Stimulated activated CD4-positive, alpha-beta T cell treated with anti-CD3 and anti-CD28 coated beads, Interleukin-2, amount 100 ng/mL, for 48 hours (primary cell): ENCODE measurements at places on chromosomes 1 and 21.

DNA sequence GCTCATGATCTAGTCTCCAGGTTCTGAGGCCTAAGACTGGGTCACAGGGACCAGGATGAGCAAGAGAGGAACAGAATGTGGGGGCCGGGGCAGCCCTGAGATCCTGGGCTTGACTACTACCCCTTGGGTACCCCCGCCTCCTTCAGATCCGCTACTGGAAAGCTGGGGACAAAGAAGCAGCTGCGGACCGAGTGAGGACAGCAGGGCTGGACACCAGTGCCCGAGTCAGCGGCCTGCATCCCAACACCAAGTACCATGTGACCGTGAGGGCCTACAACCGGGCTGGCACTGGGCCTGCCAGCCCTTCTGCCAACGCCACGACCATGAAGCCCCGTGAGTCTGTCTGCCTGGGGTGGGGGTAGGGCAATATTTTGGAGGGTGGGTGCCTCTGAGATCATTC lies 12.5 kb downstream of the TMEM81 start:
- DNase-seq = no peak

- no peak for DNase-seq
Observed at GRCh38 chr1:19372602-19373001, 60.5 kb downstream of the SLC66A1 start.

DNA sequence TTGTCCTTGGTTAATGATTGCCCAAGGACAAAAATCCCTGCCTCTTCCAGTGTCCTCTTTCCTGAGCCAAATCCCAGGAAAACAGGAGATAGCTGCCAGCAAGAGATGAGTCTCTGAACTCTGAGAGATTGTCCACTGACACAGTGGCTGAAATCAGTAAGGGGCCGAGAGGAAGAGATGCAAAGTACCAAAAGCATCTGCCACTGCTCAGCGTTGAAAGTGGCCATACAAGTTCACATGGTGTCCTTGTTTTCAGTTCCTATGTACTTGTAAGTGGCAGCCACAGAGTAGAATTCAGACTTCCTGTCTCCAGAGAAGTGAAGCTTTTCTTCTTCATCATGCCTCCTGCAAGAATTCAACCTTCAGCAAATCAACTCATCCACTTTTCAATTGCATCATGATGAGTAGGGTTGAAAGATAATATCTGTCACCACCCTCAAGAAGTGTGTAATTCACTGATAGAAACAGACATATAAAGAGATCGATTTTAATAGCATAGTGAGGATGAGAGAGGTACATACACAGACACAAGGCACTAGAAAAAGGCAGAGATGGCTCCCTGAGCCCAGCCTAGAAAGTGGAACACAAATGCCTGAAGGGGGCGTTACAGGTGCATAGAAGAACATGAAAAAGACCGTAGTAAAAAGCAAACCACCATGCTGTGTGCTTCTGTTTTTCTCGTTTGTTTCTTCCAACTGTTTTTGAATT lies 185.8 kb downstream of the MRPL39 start:
- peak; percentile 39 for DNase-seq

DNA sequence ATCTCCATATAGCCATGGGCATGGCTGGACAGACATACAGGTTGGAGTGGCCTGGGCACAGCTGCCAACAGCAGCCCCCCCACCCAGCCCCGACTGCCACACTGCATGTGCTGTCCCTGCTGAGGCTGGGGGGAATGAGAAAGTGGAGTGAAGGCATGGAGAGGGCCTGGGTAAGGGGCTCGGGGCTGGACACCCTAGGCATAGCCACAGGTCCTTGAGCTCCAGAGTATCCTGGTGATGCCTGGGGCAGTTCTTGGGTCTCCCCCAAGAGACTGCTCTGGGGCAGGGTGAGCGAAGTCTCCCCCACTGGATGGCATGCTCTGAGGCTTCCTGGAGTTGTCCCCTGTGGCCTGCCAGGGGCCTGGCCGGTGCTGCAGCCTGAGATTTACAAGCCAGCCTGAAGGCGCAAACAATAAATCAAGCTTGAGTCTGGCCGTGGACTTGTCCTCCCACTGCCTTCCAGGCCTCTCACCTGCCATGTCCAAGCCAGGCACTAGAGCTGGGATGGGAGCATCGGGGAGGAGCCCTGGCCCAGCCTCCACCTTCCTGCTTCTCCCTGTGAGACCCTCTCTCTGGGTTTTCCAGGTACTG lies 53.6 kb downstream of the FOXO6 start:
- DNase-seq = no peak

DNA sequence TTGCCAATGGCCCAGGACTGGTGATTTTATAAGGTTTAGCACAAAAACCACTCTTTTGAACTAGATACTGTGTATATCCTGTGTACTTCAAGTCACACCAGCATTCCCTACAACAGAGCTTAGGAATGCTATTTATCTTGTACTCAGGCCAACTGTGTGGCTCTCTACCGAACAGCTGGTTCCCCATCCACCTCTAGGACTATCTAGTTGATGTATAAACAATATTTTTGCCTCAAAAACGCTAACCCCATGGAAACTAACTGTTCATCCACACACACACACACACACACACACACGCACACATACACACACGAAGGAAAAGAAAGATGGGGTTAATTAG lies 28.7 kb upstream of the SLC45A3 start:
- DNase-seq = no peak

GRCh38 chr1:26740952-26741351 lies 45.1 kb downstream of the ARID1A start:
- no peak for DNase-seq

GRCh38 chr1:243236604-243237252 lies 18.4 kb downstream of the CEP170 start:
- DNase-seq = no peak

GRCh38 chr1:177208920-177209319 lies 38.2 kb downstream of the BRINP2 start:
- DNase-seq = no peak

DNA sequence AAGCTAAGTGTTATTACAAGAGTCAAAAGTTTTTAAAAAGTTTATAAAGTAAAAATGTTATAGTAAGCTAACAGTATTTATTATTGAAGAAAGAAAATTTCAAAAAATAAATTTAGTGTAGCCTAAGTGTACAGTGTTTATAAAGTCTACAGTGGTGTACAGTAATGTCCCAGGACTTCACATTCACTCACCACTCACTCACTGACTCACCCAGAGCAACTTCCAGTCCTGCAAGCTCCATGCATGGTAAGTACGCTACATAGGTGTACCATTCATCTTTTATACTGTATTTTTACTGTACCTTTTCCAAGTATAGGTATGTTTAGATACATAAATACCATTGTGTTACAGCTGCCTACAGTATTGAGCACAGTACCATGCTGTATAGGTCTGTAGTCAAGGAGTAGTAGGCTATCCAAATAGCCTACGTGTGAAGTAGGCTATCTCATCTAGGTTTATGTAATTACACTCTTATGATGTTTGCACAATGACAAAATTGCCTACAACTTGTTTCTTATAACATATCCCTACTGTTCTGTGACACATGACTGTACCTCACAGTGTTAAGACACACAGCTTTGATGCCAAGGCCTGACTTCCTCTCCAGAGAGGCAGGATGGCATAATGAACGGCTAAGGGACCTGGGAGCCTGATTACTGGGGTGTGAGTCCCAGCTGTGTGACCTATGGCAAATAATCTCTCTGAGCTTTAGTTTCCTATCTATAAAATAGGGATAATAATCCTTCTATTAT lies 12.7 kb downstream of the DHCR24 start:
- DNase-seq = no peak

DNA sequence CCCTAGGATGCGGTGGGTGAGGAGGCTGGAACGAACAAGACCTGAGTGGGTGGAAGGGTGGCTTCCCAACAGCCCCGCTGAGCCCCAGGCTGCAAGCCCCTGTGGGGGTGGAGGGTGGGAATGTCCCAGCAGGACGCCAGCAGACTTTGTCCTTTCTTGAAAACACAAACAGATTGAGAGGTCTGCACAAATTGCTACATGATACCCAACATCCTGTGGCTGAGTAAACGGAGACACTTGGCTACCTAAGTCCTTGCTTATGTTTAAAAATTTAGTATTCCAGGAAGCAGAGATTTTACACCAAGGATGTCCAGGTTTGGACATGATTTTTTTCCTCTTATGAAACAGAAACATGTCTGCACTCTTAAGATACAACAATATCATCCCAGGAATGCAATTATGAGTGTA lies 11.8 kb upstream of the F3 start:
- no peak for DNase-seq

GRCh38 chr21:23725576-23725975 lies 1881.7 kb downstream of the MRPL39 start:
- no peak for DNase-seq

GRCh38 chr21:45088116-45088515 lies 13.7 kb downstream of the ADARB1 start:
- DNase-seq = no peak

DNA sequence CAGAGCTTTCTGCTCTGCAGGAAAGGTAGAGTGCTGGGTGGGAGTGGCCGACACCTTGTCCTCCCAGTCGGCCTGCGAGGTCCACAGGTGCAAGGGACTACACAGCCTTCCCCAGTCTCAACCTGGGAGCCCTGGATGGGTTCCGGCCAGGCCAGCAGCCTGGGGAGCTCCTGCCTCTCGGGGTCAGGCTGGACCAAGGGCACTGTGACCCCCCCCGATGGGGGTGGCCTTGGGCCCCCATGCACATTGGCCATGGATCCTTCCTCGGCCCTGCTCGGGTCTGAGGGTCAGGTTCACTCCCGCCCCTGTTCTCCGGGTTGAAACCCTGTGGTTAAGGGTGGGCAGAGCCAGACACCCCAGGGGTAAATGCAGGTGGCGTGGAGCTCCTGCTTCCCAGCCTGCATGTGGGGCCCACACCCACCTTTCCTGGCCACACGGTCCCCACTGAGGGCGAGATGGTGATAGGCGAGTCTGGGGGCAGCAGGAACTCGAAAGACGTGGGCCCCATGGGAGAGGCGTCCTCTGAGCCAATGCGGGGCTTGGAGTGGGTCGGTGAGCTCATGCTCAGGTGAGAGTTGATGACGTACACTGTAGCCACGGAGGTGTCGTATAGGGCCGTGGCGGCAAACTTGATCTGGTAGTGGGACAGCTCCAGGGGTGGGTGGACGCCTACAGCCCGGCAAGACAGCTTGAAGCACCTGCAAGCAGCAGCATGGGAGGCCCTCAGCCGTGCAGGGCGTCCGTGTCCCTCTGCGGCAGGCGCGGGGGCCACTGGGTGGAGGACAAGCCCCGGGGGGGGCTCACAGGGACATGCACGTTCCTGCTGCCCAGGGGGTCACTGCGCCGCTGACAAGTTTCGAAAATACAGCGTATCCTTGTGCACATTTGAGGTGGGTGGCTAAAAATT lies 10.8 kb upstream of the TMEM52 start:
- DNase-seq = no peak

DNA sequence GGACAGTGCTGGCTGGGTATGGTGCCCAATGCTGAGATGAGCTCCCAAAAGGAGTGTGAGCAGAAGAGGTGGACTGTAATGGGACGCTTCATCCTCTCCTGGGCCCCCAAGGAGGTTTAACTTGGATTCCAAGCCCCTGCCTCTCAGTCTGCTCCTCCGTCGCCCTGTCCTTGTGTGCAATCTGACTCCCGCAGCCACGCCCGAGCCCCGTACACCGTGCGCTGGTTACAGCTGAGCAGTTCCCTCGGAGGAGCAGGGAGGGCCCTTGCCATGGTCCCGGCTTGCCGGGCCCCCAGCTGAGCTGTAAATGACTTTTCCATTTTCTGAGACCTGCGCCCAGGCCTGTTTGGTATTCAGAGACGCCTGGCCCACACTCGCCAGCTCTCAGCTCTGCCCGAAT lies 53.7 kb downstream of the PAX7 start:
- DNase-seq = no peak

- no peak for DNase-seq
Observed at GRCh38 chr1:97630948-97631347, 289.9 kb downstream of the DPYD start.

GRCh38 chr1:88357729-88358128 lies 326.3 kb upstream of the PKN2 start:
- DNase-seq = no peak

- DNase-seq = no peak
Observed at GRCh38 chr21:26684889-26685288, 111.8 kb upstream of the CYYR1 start.

DNA sequence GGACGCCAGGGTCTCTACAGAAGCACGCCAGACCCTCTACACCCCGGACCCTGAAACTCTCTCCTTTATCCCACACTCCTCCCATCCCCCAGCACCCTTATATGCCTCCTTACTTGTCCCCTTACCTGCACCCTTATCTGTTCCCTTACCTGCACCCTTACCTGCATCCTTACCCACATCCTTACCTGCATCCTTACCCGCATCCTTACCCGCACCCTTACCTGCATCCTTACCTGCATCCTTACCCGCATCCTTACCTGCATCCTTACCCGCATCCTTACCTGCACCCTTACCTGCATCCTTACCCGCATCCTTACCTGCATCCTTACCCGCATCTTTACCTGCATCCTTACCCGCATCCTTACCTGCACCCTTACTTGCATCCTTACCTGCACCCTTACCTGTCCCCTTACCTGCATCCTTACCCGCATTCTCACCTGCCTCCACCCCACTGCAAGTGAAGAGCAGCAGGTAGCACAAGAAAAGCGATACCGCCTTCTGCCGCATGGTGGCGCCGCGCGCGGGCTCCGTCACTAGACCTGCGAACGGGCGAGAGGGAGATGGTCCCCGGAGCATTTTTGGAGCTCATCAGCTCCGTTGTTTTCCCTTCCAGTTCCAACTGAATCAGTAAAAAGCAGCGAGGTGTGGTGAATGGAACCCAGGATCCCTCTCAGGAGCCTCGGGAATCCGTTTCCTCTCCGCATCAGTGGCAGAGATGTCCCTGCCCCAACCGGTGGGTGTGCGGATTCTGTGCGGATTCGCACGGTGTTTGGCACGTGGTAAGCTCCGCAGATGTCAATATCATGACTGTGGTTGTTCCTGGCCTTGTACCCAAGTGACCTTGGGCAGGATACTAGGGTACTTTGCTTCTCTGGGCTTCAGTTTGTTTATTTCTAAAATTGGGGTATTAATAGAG lies 2.9 kb downstream of the IFI6 start:
- DNase-seq = peak; percentile 93

GRCh38 chr1:7657287-7658016 lies 113.6 kb upstream of the VAMP3 start:
- DNase-seq = no peak

GRCh38 chr1:163442231-163442879 lies 120.6 kb downstream of the NUF2 start:
- no peak for DNase-seq
